Small intestine (tissue), 16 donors: ENCODE measurements at places on chromosomes 13 and 19. TPM values are rescaled to one million over a fixed set of nuclear protein-coding genes. Genes with fewer than 3 reads are reported as not detected.

DNA sequence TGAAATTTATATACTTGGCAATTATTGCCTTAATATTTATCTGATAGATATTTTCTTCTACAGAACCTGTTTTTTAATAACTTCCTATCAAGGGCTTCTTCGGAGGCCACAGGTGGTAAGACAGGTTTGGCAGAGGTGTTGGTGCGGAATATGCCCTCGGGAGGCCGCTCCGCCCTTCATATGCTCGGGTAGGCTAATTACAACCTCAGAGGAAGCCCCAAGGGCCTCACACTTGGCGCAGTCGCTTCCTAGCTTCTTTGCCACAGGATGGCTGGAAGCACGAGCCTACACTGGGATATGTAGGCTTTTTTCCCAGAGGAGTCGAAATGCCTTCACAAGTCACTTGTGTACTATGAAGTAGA, 68.8 kb downstream of the LMO7 start:
- H3K4me1 ChIP-seq = peaks cover 2% of the 10 kb centered on the region
- peak; percentile 84 for DNase-seq
- H3K36me3 ChIP-seq = no peaks in the 10 kb centered on the region
- H3K4me3 ChIP-seq = no peak overlapping the region

DNA sequence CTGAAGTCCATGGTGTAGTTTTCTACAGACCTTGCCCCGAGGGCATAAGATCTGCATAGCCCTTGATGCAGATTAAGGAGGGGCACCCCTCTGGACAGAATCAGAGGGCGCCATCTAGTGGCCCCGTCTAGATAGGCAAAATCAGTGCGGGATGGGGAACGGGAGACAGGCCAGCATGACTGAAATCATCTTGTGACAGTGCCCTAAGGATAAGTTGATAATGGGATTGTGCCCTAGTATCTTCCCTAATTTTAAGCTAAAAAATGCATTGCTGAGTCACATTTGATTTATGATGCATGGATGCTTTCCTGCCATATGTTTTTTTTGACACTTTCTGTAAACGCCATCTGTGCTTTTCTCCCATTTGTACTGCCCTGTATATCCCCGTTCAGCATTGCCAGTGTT, 19.0 kb upstream of the GPI start:
- H3K4me3 ChIP-seq = no peak overlapping the region
- H3K27ac ChIP-seq = no peak overlapping the region
- peaks cover 11% of the 10 kb centered on the region for H3K4me1 ChIP-seq

DNA sequence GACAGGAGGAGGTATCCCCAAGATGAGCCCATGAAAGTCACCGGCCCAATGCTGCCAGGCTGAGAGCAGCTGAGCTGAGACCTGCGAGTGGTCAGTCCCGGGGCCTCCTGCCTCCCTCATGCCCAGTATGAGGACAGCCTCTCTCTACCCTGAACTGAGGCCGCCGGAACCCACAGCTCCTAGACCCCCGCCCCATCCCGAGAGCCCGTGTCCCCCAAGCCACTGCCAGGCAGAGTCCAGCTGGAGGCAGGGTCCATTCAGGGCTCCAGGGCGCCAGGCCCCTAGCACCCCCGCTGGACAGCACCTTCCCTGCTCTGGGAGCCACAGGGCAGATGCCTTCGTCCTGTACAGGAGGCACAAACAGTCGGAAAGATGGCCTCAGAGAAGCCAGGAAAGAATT, 38.7 kb downstream of the MLLT1 start:
- H3K4me1 ChIP-seq = peaks cover 2% of the 10 kb centered on the region
- no peaks in the 10 kb centered on the region for H3K27me3 ChIP-seq
- H3K36me3 ChIP-seq = no peaks in the 10 kb centered on the region
- H3K27ac ChIP-seq = no peak overlapping the region
- no peak overlapping the region for H3K4me3 ChIP-seq

DNA sequence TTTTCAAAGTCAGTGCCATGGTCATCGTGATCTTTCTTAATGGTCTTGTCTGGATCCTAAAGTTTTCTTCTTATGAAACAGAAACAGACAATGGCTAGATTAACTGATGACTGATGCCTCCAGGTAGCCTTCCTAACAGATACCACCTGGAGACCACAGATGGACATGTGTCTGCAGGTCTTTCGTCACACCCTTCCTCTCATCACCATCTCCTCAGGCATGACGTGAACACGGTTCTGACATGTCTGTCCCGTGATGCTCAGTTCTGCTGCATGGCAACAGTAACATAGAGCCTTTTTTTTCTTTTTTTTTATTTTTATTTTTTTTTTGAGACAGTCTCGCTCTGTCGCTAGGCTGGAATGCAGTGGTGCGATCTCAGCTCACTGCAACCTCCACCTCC, 13.1 kb upstream of the LAMP1 start:
- no peak overlapping the region for H3K4me3 ChIP-seq
- H3K27me3 ChIP-seq = no peaks in the 10 kb centered on the region
- no peaks in the 10 kb centered on the region for H3K4me1 ChIP-seq
- H3K36me3 ChIP-seq = no peaks in the 10 kb centered on the region
- no peak for DNase-seq

DNA sequence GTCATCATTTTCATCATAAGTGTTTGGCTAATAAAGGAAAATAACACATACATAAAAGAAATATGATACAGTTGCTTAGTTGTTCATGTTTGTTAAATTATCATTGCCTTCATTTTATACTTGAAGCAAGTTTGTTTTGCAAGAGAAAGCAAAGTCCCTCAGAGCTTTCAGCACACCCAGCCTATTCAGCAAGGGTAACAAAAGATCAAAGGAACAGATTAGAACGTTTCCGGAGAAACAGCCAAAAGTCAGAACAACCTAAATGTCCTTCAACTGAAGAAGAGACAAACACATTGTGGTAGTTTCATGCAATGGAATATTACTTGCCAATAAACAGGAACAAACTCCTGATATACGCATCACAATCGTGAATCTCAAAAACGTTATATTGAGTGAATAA, 380.7 kb downstream of the MZT1 start:
- H3K27me3 ChIP-seq = no peaks in the 10 kb centered on the region
- H3K27ac ChIP-seq = no peak overlapping the region
- no peak for DNase-seq
- H3K36me3 ChIP-seq = no peaks in the 10 kb centered on the region

ZFP30 gene
- polyA plus RNA-seq = 16.1 TPM

PEG3 gene
- polyA plus RNA-seq = 0.27 TPM

PGLYRP2 gene
- not detected for polyA plus RNA-seq
